ENCODE measurements at places on chromosomes 6 and 20. TPM values are rescaled to one million over a fixed set of nuclear protein-coding genes. Genes with fewer than 3 reads are reported as not detected.

The RAD21L1 gene
- 0.60 TPM for total RNA-seq

The PROKR2 gene
- not detected for total RNA-seq

The CTSA gene
- total RNA-seq: 123 TPM

The HEY2 gene
- not detected for total RNA-seq

The PSORS1C2 gene
- not detected for total RNA-seq

All from PC-9 (cell line).